ENCODE measurements at places on chromosomes 6 and 20. TPM values are rescaled to one million over a fixed set of nuclear protein-coding genes. Genes with fewer than 3 reads are reported as not detected.

Gene ENPP3
- 0.29 TPM for total RNA-seq

Gene GNL1
- 53.1 TPM for total RNA-seq

Gene DZANK1
- 1.7 TPM for total RNA-seq

Gene MRAP2
- not detected for total RNA-seq

Gene MGME1
- 21.8 TPM for total RNA-seq

Gene VSX1
- total RNA-seq: not detected

Data from placental pericyte (primary cell).